ENCODE measurements at places on chromosomes 2 and 18. TPM values are rescaled to one million over a fixed set of nuclear protein-coding genes. Genes with fewer than 3 reads are reported as not detected.

DNA sequence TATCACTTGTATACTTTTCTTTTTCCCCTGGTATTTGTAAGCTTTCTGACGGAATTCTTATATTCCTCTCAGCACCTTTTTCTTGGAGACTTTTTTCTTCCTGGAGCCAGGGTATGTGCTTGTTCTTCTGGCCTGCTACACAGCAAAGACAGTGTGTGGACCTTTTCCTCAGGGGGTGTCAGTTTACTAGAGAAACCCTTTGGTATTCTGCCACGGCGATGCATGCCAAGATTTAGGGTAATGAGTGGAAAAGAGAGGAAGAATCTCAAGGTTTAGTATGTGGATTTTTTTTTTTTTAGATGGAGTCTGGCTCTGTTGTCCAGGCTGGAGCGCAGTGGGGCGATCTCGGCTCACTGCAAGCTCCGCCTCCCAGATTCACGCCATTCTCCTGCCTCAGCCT is 152.2 kb downstream of the PHLPP1 start:
- no peaks in the 10 kb centered on the region for H3K27me3 ChIP-seq
- DNase-seq = no peak
- no peak overlapping the region for H3K27ac ChIP-seq
- H3K36me3 ChIP-seq = no peaks in the 10 kb centered on the region
- H3K4me3 ChIP-seq = no peak overlapping the region
- no peaks in the 10 kb centered on the region for H3K4me1 ChIP-seq

DNA sequence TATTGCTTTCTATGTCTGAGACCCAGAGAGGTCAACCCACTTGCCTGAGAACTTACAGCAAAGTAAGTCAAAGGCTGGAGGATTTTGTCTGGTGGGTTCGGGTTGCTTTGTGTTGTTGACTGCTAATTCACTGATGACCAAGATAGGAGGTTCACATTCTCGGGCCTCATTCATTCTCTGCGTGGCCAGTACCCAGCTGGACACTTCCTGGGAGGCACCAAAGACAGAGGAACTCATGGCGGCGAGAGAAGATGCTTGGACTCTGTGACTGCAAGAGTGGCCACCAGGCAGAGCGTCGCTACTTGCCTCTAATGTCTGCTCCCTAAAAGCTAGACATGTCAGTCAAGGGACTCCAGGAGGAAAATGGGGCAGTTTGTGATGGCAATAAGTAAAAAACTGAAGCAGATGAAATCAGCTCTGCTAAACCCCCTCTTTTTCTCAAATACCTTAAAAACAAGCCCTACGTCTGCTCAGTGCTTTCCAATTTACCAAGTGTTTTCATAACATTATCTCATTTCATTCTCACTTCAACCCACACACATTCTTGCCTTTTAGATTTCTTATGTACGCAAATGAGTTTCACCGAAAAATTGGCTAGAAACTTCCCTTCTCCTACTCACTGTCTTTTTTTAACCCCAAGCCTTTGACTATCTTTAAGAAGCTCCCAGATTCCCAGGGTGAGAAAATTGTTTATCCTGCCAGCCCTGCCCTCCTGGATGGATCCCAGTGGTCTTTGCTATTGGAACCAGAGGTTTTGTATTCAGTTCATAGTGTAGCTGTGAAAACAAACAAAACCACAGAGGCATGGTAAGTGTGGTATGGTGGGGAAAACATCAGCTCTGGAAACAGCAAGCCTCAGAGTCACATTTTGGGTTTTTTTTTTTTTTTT is 4.9 kb upstream of the LBH start:
- H3K4me1 ChIP-seq = peaks cover 45% of the 10 kb centered on the region
- H3K4me3 ChIP-seq = 0 out of 2 replicates have a peak overlapping the region, but pooled peaks have one; percentile 56
- peak; percentile 53 for DNase-seq
- H3K27ac ChIP-seq = peak overlapping the region; percentile 95
- no peaks in the 10 kb centered on the region for H3K27me3 ChIP-seq

GRCh38 chr2:187345338-187345737 is 102.7 kb downstream of the CALCRL start:
- H3K36me3 ChIP-seq = no peaks in the 10 kb centered on the region
- no peak overlapping the region for H3K4me3 ChIP-seq
- DNase-seq = no peak
- no peaks in the 10 kb centered on the region for H3K4me1 ChIP-seq
- H3K27ac ChIP-seq = no peak overlapping the region

GRCh38 chr2:85769983-85770362 is 16.2 kb downstream of the ATOH8 start:
- H3K36me3 ChIP-seq = no peaks in the 10 kb centered on the region
- no peak overlapping the region for H3K27ac ChIP-seq
- no peak for DNase-seq
- no peaks in the 10 kb centered on the region for H3K27me3 ChIP-seq
- no peak overlapping the region for H3K4me3 ChIP-seq
- H3K4me1 ChIP-seq = no peaks in the 10 kb centered on the region

DNA sequence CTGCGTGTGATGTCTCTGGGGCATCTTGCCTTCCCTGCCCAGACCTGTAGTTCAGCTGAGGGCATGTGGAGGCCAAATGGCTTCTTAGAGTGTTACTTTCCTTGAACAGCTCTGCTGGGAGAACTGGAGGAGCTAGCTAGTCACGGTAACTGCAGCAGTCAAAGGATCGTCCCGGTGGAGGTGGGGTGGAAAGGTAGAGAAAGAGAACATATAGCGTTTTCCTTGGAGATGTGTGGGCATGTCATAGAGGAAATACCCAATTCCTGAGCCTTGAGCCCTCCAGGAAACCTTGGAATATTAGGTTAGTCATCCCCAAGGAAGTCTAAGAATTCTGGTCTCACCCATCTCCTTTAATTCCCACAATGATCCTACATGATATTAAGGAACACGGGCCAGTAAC is 33.5 kb upstream of the IL37 start:
- H3K4me1 ChIP-seq = peaks cover 28% of the 10 kb centered on the region
- H3K27ac ChIP-seq = no peak overlapping the region
- H3K36me3 ChIP-seq = no peaks in the 10 kb centered on the region

DNA sequence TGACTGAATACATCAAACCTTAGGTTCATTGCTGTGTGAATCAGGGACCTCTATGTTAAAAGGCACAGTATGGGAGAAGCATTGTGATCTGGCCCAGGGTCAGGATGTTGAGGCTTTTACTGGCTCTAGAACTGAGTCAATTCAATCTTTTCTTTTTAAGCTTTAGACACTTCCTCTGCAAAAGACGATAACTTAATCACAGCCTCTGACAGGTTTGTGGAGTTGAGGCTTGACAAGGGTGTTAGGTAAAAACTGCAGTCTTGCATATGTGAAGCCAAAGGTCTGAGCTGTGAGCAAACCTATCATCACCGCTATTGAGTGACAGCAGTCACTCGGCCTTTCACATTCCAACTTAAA is 17.3 kb upstream of the ARHGAP25 start:
- peaks cover 47% of the 10 kb centered on the region for H3K4me1 ChIP-seq

The ANKRD29 gene
- 1.6 TPM for polyA plus RNA-seq

The CDH7 gene
- not detected for polyA plus RNA-seq

- H3K36me3 ChIP-seq = no peaks in the 10 kb centered on the region
- no peak for DNase-seq
- H3K27me3 ChIP-seq = no peaks in the 10 kb centered on the region
- no peaks in the 10 kb centered on the region for H3K4me1 ChIP-seq
- no peak overlapping the region for H3K27ac ChIP-seq
Measured at GRCh38 chr2:164722616-164723338, 101.5 kb upstream of the GRB14 start.

DNA sequence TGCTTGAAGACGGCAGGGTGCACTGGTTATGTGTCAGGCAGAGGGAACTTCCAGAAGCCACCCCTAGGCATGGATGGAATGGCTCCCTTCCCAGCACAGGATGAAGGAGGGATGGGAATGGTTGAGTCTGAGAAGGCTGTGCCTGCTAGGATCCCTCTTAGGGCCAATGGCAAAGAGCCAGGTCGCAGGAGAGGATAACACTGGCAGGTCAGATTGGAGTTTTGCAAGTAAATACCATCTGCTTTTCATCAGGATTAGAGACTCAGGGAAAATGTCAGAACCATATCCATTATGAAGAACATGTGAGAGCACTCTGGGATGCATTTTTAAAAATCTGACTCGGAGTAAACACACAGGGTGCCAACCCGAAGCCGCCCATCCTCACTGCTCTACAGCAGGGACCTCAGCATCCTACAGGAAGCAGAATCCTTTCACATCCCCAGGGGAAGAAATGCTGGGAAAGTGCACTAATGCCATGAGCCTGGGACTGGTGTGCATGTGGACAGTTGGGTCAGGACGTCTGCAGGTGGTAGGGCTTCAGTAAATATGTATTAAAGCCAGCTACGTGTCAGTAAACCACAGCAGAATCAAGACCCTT is 139.9 kb downstream of the MYT1L start:
- DNase-seq = no peak
- H3K27ac ChIP-seq = no peak overlapping the region
- no peak overlapping the region for H3K4me3 ChIP-seq
- H3K4me1 ChIP-seq = no peaks in the 10 kb centered on the region

DNA sequence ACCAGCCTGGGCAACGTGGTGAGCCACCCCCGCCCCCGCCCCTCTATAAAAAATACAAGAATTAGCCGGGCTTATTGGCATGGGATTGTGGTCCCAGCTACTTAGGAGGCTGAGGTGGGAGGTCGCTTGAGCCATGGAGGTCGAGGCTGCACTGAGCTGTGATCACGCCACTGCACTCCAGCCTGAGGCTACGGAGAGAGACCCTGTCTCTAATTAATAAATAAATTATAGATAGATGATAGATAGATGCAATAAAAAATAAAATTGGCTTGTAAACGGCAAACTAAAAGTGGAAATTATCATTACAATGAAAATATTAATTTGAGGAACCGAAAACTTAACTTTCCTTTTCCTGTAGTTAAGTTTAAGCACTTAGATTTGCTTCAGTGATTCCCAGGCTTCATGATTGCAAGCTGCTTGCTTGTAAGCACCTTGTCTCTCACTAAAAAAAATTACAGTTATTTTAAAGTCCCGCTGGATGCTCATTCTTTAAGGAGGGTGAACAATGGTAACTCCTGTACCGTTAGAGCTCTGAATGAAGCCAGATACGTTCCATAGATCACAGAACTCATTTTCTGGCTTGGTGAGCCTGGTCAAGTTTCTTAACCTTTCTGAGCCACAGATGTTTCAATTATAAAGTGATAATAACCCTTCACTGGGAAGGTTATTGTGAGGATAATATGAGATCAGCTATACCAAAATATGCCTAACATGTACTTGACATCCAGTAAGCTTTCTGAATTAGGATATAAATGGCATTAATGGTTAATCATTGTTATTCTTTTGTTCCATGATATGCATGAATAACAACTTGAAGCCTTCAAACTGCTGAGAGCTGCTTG is 9.3 kb upstream of the NARS1 start:
- H3K4me1 ChIP-seq = peaks cover 6% of the 10 kb centered on the region
- H3K27me3 ChIP-seq = no peaks in the 10 kb centered on the region
- DNase-seq = peak; percentile 44
- peak overlapping the region; percentile 90 for H3K4me3 ChIP-seq

GRCh38 chr2:240339411-240340360 is 95.8 kb upstream of the GPC1 start:
- no peak overlapping the region for H3K4me3 ChIP-seq
- no peak for DNase-seq
- no peaks in the 10 kb centered on the region for H3K27me3 ChIP-seq
- H3K4me1 ChIP-seq = no peaks in the 10 kb centered on the region

The OXER1 gene
- polyA plus RNA-seq = 4.5 TPM

GRCh38 chr2:232348936-232349335 is 29.6 kb upstream of the ALPP start:
- H3K27ac ChIP-seq = no peak overlapping the region
- no peak for DNase-seq
- no peaks in the 10 kb centered on the region for H3K4me1 ChIP-seq
- H3K4me3 ChIP-seq = no peak overlapping the region
- H3K27me3 ChIP-seq = peaks cover 3% of the 10 kb centered on the region
- no peaks in the 10 kb centered on the region for H3K36me3 ChIP-seq

- no peaks in the 10 kb centered on the region for H3K4me1 ChIP-seq
- no peaks in the 10 kb centered on the region for H3K36me3 ChIP-seq
- H3K27ac ChIP-seq = no peak overlapping the region
- no peak for DNase-seq
- H3K4me3 ChIP-seq = no peak overlapping the region
Measured at GRCh38 chr18:2627821-2628276, 27.7 kb upstream of the SMCHD1 start.

The RUFY4 gene
- 0.64 TPM for polyA plus RNA-seq

GRCh38 chr2:134593519-134593918 is 125.3 kb downstream of the TMEM163 start:
- no peak for DNase-seq
- H3K27ac ChIP-seq = no peak overlapping the region
- H3K27me3 ChIP-seq = no peaks in the 10 kb centered on the region
- H3K4me3 ChIP-seq = no peak overlapping the region
- H3K36me3 ChIP-seq = no peaks in the 10 kb centered on the region

GRCh38 chr2:145692971-145693478 is 1173.1 kb upstream of the ZEB2 start:
- H3K27me3 ChIP-seq = no peaks in the 10 kb centered on the region
- DNase-seq = peak; percentile 26
- H3K27ac ChIP-seq = no peak overlapping the region
- H3K4me1 ChIP-seq = no peaks in the 10 kb centered on the region
- H3K36me3 ChIP-seq = no peaks in the 10 kb centered on the region

DNA sequence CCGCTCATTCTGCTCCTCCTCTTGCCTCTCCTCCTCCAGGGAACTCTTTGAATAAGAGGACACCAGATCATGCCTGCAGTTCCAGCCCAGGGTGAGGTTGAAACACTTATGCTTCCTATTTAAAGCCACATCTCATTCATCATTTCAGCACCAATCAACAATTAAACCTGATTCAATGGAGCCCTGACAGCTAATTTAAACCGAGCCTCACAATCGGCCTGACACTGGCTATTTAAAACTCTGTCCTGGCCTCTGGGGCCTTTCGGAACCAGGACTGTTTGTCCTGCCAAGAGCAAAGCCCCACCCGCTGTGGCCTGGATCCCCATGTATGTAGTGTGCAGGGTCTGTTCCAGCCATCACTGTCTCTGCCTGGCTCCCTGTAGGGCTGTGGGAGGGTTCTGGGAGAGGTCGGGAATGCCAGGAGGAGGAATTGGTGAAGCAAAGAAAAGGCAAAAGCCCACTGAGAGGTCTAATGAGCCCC is 97.4 kb downstream of the MCFD2 start:
- no peak overlapping the region for H3K4me3 ChIP-seq
- H3K27me3 ChIP-seq = peaks cover 1% of the 10 kb centered on the region
- no peak for DNase-seq
- H3K27ac ChIP-seq = no peak overlapping the region
- no peaks in the 10 kb centered on the region for H3K36me3 ChIP-seq
- no peaks in the 10 kb centered on the region for H3K4me1 ChIP-seq

DNA sequence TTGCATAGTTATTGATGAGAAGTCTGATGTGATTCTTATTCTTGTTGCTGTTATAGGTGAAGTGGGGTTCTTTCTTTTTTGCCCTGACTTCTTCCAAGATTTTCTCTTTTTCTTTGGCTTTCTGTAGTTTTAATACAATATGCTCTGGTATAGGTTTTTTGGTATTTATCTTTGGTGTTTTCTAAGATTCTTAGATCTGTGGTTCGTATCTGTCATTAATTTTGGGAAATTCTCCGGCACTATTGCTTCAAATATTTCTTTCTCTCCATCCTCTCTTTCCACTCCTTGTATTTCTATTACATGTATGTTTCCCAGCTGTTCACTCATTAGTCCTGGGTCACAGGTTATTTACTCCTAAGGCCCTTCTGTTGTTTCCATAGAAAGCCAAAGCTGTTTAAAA is 43.8 kb downstream of the SKA1 start:
- no peaks in the 10 kb centered on the region for H3K27me3 ChIP-seq
- no peaks in the 10 kb centered on the region for H3K4me1 ChIP-seq
- DNase-seq = no peak
- H3K27ac ChIP-seq = no peak overlapping the region
- no peak overlapping the region for H3K4me3 ChIP-seq

- peak; percentile 65 for DNase-seq
- H3K27ac ChIP-seq = peak overlapping the region; percentile 87
- H3K27me3 ChIP-seq = no peaks in the 10 kb centered on the region
- peaks cover 6% of the 10 kb centered on the region for H3K4me1 ChIP-seq
Measured at GRCh38 chr18:57630002-57630753, 8.5 kb upstream of the NARS1 start.
